ENCODE measurements at places on chromosomes 7 and 10.
A peak's percentile ranks its signal among the peaks of the same experiment; 100 is the strongest.

DNA sequence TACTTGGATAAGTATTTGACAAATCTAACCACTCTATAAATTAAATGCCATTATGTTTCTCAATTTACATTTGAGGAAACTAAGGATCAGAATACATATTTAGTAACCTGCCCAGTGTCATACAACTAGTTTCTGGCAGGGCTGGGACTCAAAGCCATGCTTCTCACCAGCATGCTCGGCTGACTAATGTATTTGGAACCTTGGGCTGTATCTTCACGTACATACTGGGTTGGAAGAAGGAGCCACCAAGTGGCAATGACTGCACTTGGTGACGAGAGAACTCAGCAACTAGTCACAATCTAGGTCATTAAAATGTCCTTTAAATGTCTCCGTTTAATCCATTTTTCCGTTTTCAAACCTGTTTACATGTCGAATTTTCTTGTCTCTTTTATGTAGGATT, 42.9 kb downstream of the CHRM2 start:
- no peak overlapping the region for H3K4me3 ChIP-seq
- no peak for DNase-seq
- H3K4me1 ChIP-seq: no peaks in the 10 kb centered on the region
- H3K36me3 ChIP-seq: no peaks in the 10 kb centered on the region
- no peaks in the 10 kb centered on the region for H3K27me3 ChIP-seq

- no peak for DNase-seq
- H3K27ac ChIP-seq: no peak overlapping the region
- no peaks in the 10 kb centered on the region for H3K36me3 ChIP-seq
- no peaks in the 10 kb centered on the region for H3K4me1 ChIP-seq
Observed at GRCh38 chr10:19929506-19930140, 113.4 kb downstream of the PLXDC2 start.

DNA sequence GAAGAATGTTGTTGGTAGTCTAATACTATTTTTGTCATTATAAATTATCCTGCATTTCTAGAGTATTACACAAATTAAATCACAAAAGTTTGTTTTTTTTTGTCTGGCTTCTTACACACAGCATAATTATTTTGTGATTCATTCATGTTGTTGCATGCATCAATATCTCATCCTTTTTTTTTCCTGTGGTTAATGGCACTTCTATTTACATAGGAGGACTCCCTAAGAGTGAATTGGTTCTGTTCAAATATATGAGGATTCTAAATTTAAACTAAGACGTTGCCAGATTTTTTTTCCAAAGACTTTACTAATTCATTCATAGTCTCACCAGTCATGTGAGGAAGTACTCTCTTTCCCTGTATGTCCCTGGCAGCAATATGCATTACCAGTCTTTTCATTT, 303.3 kb downstream of the GPR37 start:
- H3K4me1 ChIP-seq: no peaks in the 10 kb centered on the region
- no peaks in the 10 kb centered on the region for H3K36me3 ChIP-seq
- H3K27me3 ChIP-seq: no peaks in the 10 kb centered on the region
- H3K4me3 ChIP-seq: no peak overlapping the region
- no peak for DNase-seq
- H3K27ac ChIP-seq: no peak overlapping the region

GRCh38 chr7:29945259-29945809, 44.3 kb downstream of the SCRN1 start:
- no peak for DNase-seq
- no peaks in the 10 kb centered on the region for H3K27me3 ChIP-seq
- H3K4me1 ChIP-seq: no peaks in the 10 kb centered on the region
- no peak overlapping the region for H3K4me3 ChIP-seq
- peaks cover 49% of the 10 kb centered on the region for H3K36me3 ChIP-seq

GRCh38 chr10:14048930-14049613, 281.7 kb downstream of the FRMD4A start:
- H3K27ac ChIP-seq: no peak overlapping the region
- H3K36me3 ChIP-seq: no peaks in the 10 kb centered on the region
- DNase-seq: no peak
- H3K4me3 ChIP-seq: no peak overlapping the region

DNA sequence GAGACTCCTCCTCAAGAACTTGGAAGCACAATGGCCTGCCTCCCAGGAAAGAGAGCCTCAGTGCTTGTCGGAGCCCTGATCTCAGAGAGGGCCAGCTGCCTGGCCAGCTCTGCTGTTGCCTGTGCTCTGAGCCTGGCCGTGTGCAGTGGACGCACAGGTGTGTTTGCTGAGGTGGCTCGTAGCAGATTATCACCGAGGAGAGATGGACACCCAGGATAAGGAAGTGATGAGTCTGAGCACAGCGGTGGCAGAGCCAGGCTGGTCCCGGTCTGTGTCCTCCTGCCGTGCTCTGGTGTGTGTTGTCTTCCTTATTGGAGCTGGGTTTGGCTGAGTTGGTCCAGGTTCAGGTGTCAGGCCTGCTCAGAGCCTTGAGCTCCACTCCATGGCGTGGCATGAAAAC, 208.5 kb downstream of the EBF3 start:
- H3K4me3 ChIP-seq: no peak overlapping the region
- H3K4me1 ChIP-seq: no peaks in the 10 kb centered on the region
- H3K27ac ChIP-seq: no peak overlapping the region
- DNase-seq: no peak
- H3K27me3 ChIP-seq: no peaks in the 10 kb centered on the region
- H3K36me3 ChIP-seq: peaks cover 17% of the 10 kb centered on the region

- no peak for DNase-seq
- no peak overlapping the region for H3K27ac ChIP-seq
- H3K27me3 ChIP-seq: peaks cover 27% of the 10 kb centered on the region
- no peaks in the 10 kb centered on the region for H3K36me3 ChIP-seq
- H3K4me1 ChIP-seq: peaks cover 5% of the 10 kb centered on the region
- H3K4me3 ChIP-seq: no peak overlapping the region
Observed at GRCh38 chr7:37666026-37666799, 17.4 kb upstream of the GPR141 start.

- H3K4me1 ChIP-seq: peaks cover 5% of the 10 kb centered on the region
- H3K4me3 ChIP-seq: no peak overlapping the region
- DNase-seq: no peak
- H3K36me3 ChIP-seq: no peaks in the 10 kb centered on the region
- H3K27ac ChIP-seq: no peak overlapping the region
Observed at GRCh38 chr7:104852386-104852785, 161.6 kb upstream of the KMT2E start.

DNA sequence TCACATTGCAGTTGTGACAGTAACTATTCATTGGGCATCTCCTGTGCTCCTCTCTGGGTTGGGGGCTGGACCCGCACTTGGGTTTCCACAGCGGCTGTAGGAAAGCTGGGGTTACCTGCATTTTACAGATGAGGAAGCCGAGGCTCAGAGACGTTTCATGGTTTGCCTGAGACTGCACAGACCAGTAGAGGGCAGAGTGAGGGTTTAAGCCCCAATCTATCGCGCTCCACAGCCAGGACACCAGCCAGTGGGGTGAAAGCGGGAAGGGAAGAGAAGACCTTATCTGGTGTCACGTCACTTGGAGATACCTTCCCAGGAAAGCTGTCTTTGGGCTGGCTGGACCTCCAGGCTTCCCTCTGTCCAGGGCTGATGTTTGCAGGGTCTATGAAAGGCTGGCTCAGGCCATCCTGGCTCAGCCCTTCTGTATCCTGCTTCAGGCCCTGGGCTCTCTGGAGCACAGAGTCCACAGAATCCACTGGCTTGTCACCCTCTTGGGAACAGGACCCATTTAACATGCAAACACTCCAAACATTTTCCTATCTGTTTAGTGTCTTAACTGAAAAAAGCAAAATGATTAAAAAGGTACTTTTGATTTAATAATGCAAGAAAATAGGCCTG, 167.7 kb downstream of the EMX2 start:
- H3K27me3 ChIP-seq: no peaks in the 10 kb centered on the region
- no peaks in the 10 kb centered on the region for H3K4me1 ChIP-seq
- H3K4me3 ChIP-seq: no peak overlapping the region
- H3K36me3 ChIP-seq: no peaks in the 10 kb centered on the region

- no peak overlapping the region for H3K27ac ChIP-seq
- H3K4me1 ChIP-seq: no peaks in the 10 kb centered on the region
- no peaks in the 10 kb centered on the region for H3K27me3 ChIP-seq
- no peaks in the 10 kb centered on the region for H3K36me3 ChIP-seq
- DNase-seq: no peak
- no peak overlapping the region for H3K4me3 ChIP-seq
Observed at GRCh38 chr7:83105948-83106347, 56.7 kb downstream of the PCLO start.

DNA sequence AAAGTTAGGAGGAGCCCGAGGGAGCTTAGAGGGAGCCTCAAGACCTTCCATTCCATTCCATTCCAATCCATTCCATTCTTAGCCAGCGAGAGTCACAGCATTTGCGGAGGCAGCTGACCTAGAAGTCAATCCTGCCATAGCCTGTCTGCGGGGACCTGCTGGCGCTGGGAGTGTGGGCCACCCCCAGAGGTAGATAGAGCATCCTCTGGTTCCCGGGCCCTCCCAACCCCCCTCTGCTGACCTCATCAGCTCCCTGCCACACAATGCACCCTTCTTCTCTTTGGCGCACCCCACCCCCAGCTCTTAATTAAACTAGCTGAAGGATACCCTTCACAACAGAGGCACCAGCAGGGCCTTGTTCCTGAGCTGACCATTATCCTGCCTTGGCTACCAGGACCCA, 152.5 kb upstream of the ZMIZ1 start:
- H3K27ac ChIP-seq: no peak overlapping the region
- no peaks in the 10 kb centered on the region for H3K36me3 ChIP-seq
- H3K27me3 ChIP-seq: no peaks in the 10 kb centered on the region
- no peak overlapping the region for H3K4me3 ChIP-seq
- no peak for DNase-seq

DNA sequence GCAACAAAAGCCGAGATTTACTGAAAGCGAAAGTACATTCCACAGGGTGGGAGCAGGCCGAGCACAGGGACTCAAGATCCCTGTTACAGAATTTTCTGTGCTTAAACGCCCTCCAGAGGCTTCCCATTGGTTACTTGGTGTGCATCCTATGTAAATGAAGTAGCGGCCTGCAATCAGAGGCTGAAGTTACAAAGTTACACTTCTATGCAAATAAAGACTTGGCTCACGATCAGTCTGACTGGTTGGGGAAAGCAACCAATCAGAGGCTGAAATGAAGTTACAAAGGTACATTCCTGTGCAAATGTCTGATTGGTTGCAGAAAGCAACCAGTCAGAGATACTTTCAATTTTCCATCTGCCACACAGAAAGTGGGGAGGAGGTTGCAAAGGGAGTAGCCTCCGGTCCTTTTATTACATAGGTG, 4.1 kb downstream of the ACBD7 start:
- H3K27ac ChIP-seq: no peak overlapping the region
- H3K4me1 ChIP-seq: peaks cover 9% of the 10 kb centered on the region
- DNase-seq: no peak

- H3K36me3 ChIP-seq: no peaks in the 10 kb centered on the region
- H3K27ac ChIP-seq: no peak overlapping the region
- H3K27me3 ChIP-seq: no peaks in the 10 kb centered on the region
- H3K4me1 ChIP-seq: no peaks in the 10 kb centered on the region
Observed at GRCh38 chr7:113912876-113913275, 5.9 kb downstream of the PPP1R3A start.

DNA sequence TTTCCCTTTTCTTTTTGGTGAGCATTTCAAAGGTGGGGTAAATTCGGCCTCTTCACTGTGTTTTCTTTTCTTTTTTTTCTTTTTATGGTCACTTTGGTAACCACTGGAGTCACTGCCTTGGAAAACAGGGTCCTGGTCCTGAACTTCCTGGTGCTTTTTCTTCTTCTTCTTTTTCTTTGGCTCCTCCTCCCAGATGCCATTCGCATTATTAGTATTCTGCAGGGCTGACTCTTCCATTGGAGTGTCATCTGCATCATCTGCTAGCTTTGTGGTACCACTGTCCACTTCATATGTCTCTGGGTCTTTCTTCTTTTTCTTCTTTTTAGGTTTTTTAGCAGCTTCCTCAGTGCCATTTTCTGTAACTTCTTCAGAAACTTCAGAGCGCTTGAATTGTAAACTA, 10.5 kb downstream of the POLR1F start:
- H3K27ac ChIP-seq: no peak overlapping the region
- peaks cover 33% of the 10 kb centered on the region for H3K36me3 ChIP-seq
- no peaks in the 10 kb centered on the region for H3K27me3 ChIP-seq
- DNase-seq: no peak
- H3K4me1 ChIP-seq: no peaks in the 10 kb centered on the region

DNA sequence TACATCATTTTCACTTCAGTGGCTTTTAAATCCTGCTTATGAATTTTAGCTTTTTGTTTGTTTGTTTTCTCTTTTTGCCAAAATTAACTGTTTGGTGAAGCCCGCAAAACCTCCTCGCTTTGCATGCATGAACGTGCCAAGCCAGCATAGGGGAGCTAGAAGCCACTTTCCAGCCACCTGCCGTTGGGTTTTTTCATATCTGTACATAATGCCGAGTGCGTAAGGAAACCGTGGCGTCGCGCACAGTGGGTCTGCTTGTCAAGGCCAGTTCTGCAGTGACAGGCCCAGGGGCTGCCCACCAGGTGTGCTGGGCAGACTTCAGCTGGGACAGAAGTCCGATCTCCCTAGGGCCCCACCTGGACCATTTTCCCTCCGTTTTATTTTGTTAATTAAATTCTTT, 41.1 kb downstream of the WIPI2 start:
- H3K27me3 ChIP-seq: peaks cover 2% of the 10 kb centered on the region
- DNase-seq: peak; percentile 65
- H3K36me3 ChIP-seq: no peaks in the 10 kb centered on the region
- peaks cover 70% of the 10 kb centered on the region for H3K4me1 ChIP-seq
- peak overlapping the region; percentile 97 for H3K27ac ChIP-seq

DNA sequence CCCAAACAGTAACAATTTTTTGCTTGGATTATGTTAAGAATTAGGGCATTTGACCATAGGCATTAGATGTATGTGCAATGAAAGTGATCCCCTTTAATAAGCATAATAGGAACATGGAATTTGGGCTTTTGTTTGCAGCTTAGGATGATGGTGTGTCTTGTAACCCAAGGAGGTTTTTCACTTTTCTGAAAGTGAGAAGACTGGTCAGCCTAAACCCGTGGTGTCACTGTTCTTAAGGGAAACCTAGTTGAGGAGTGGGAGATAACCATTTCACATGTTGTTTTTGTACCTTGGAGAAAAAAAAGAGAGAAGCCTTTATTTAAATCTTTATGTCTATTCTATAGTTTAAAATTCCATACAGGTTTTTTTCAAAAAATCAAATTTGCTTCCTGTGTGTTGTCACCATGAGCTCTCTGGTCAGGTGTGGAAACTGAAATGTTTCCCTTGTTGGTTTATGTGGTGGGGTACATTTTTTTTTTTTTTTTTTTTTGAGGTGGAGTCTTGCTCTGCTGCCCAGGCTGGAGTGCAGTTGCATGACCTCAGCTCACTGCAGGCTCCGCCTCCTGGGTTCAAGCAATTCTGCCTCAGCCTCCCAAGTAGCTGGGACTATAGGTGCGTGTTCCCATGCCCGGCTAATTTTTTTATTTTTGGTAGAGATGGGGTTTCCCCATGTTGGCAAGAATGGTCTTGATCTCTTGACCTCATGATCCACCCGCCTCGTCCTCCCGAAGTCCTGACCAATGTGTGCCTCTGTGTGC, 7.7 kb downstream of the CCM2 start:
- no peak overlapping the region for H3K27ac ChIP-seq
- H3K36me3 ChIP-seq: peaks cover 3% of the 10 kb centered on the region
- H3K4me3 ChIP-seq: no peak overlapping the region
- DNase-seq: no peak
- no peaks in the 10 kb centered on the region for H3K27me3 ChIP-seq
- peaks cover 27% of the 10 kb centered on the region for H3K4me1 ChIP-seq

Data from B cell (primary cell).